ENCODE measurements at places on chromosomes 4 and X.

DNA sequence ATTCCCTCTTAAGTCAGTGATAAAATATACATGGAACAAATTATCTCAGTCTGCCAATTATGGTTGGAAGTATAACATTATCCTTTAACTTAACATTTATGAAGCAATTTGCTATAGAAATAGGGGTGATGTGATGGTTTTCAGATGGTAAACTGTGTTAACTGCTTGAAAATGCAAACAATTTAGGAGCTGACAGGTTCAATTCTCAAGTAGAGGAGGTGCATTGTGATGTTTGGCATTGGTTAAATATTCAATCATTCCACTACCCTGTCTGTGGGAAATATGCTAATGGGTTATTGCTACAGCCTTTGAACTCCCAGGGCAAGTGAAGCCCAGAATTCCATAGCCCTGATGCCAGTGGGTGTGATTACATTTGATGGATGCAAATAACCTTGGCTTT lies 243.4 kb upstream of the GK2 start:
- DNase-seq, result no peak

GRCh38 chrX:65513610-65514009 lies 21.0 kb downstream of the LAS1L start:
- DNase-seq, result no peak

GRCh38 chr4:181566490-181566889 lies 676.7 kb upstream of the TENM3 start:
- DNase-seq, result no peak

DNA sequence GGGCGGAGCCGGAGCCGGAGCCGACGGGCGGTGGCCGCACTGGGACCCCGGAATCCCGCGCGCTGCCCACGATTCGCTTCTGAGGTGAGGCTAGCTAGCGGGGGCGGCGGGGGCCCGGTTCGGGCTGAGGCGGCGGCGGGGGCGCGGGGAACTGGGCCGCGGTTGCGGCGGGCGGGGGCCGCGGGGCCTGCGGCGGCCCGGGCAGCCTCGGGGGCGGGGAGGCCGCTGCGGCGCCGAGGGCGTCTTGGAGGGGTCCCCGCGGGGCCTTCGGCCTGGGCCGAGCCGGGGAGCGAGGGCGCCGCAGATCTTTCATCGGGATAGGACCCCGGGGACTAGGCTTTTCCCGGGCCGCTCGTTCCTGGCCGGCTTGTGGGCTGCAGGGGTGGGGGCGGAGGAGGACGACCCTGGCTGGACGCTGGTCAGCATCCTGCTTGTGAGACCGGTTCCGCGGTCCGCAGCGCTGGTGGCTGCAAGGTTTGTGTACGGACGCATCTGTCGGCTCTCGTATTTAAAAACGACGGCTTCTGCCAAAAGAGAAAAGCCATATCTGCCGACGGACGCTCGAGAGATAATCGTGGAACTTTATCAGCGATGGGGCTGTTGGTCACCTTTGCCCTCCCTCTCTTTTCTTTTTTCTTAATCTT lies 419 bp downstream of the ADD1 start:
- peak; percentile 52 for DNase-seq

- no peak for DNase-seq
Observed at GRCh38 chrX:37662181-37662580, 23.4 kb upstream of the XK start.

- DNase-seq, result no peak
Observed at GRCh38 chr4:184250795-184251669, 33.4 kb upstream of the ENPP6 start.

DNA sequence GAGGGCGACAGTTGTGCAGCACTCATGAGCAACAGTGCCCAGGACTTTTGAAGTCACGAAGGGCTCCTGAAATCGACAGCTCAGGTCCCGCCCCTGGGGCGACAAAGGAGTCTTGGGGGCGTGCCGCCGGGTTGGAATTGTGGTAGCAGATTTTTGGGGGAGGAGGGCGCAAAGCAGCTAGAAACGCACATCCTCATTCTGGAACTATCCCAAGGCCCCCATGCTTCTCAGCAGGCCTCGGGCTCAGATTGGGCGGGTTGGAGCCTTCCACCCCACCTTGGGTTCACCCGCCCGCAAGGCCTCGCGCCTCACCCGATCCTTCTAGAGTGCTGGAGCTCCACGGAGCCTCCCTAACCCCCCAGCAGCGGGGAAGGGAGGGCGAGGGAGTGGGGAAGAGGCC lies 85.5 kb downstream of the HPRT1 start:
- DNase-seq, result no peak

- no peak for DNase-seq
Observed at GRCh38 chr4:27635936-27636913, 775.6 kb downstream of the STIM2 start.

DNA sequence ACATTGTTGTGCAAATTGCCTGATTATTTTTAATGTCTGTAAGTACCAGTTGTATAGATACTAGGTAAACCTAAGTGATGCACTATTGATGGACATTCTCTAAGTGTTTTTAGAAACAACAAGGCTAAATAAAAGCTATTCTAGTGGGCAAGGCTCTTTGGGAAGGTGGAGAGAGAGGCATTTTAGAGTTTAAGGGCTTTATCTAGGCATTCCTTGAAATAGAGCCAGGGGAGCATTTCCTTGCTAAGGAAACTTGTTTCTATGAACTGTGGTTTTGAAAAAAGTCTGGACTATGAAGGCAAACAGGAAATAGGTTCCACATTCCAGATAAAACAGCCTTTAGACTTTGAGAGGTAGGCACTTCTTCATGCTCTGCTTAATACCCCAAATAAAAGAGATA lies 23.8 kb downstream of the BMX start:
- no peak for DNase-seq

DNA sequence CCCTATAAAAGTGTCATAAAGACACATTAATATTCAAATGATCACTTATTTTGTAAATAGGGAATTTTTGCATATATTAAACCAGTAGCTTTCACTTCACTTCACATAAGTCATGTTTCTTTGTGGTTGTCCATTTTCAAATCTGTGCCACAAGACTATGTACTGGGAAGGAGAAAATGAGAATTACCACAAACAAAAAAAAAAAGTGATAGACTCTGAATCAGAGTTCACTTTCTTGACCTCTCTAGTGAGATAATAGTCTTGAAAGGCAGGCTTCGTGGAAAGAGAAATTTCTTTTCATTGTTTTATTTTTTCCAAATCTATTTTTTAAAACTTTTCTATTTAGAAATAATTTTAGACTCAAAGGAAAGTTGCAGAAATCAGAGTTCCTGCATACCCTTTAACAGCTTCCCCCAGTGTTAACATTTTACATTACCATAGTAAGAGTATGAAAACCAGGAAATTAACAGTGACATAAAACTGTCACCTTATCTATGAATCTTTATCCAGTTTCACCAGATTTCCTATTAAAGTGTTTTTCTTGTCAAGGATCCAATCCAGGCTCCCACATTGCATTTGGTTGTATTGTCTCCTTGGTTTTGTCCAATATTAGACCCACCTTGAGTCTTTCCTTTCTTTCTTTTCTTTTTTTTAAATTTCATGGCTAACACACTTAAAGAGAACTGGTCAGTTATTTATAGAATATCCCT lies 215.4 kb upstream of the PGRMC2 start:
- no peak for DNase-seq

- no peak for DNase-seq
Observed at GRCh38 chr4:94298725-94299252, 43.8 kb downstream of the HPGDS start.

DNA sequence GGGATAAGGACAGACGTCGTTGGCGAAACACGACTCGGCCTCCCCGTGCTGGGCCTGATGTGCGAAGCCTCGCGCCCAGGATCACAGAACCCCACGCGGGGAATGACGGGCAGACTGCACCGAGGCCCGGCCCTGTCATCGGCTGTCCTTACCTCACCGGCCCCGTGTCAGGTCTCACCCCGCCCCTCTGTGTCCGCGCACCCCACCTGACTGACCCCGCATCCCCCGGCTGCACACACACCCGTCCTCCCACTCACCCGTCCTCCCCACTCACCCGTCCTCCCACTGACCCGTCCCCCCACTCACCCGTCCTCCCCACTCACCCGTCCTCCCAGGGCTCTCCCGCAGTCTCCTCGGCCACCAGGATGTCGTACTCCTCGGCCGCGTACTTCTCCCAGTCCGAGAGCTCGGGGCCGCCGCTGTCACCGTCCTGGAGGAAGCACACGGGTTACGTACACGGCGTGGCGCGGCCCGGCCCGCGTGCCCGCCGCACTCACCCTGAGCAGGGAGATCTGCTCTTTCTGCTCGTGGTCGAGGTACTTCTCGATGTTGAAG lies 19.8 kb upstream of the GTPBP6 start:
- no peak for DNase-seq

DNA sequence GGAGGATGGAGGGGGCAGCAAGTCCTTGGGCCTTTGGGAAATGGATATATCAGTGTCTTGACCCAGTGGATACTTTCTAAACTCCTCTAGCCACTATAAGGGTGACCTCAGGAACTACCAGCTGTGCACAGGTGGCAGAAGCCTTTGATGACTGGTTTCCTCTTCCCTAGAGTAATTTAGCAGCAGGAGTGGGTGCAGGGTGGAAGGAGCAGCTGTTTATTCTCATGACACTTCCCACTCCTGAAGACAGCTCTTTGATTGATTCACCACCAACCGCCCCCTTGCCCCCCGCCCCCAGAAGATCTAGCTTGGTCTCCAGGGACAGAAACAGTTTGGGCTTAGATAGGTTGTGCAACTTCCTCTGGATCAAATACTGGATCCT lies 63.0 kb downstream of the GPC3 start:
- DNase-seq, result no peak

DNA sequence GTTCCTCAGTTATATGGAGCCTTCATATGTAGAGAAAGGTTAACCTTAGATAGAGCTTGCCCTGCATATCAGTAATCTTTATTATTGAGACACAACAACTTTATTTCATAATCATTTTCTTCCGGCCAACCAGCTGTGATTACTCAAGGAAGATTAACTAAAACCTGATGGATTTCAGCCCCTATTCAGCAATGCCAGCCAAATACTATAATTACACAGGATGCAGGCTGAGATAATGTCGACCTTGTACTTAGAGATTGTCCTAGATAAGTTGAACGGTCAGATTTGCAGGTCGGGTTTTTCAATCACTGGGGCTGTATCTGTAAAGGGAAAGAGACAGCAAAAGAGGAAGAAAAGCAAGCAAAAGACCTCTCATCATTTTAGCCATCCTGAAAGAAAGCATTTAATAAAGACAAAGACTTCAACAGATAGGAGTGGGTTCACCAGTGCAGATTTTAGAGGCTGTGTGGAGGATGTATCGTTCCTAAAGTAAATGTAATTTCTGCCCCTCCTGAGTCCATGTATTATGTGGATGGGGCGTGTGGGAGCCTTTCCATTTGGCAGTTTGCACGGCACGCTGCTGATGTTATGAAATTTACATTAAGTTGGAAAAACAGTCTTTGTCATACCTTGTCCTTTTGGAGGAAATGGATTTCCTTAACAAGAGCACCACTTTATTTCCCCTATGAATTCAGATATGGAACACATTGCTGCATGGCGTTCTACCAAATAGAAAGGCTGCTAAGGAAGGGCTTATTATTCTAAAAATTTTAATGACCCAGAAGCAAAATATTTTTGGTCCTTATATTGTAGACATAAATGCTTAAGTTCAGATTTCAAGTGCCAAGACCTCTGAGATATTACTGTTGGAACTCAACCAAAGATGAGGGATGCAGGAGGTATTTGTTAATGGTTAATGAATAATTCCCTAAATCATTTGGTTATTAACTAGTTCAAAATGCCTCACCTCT lies 496.7 kb downstream of the SPRY1 start:
- DNase-seq, result no peak

- no peak for DNase-seq
Observed at GRCh38 chrX:150018931-150019361, 80.7 kb upstream of the EOLA2 start.

- DNase-seq, result no peak
Observed at GRCh38 chrX:149205081-149205480, 300.0 kb downstream of the IDS start.

DNA sequence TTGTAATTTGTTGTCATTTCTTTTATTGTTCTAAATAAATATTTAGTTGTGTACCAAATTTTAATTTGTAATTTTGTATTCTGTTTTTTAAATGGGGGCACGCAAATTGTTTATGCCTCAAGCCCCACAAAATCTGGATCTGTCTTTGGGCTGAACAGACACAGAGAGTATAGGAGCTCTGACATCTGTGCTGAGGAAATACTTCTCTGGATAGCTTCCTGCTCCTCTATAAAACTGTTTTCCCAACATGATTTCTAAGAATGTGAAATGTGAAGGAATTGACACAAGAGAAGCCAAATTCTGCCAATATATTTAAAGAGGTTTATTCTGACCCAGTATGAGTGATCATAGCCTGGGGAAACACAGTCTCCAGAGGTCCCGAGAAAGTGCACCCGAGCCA lies 93.0 kb downstream of the IL13RA2 start:
- DNase-seq, result no peak

GRCh38 chrX:19347916-19348315 lies 4.2 kb downstream of the PDHA1 start:
- no peak for DNase-seq

- DNase-seq, result no peak
Observed at GRCh38 chr4:41537292-41537890, 566 bp upstream of the LIMCH1 start.

DNA sequence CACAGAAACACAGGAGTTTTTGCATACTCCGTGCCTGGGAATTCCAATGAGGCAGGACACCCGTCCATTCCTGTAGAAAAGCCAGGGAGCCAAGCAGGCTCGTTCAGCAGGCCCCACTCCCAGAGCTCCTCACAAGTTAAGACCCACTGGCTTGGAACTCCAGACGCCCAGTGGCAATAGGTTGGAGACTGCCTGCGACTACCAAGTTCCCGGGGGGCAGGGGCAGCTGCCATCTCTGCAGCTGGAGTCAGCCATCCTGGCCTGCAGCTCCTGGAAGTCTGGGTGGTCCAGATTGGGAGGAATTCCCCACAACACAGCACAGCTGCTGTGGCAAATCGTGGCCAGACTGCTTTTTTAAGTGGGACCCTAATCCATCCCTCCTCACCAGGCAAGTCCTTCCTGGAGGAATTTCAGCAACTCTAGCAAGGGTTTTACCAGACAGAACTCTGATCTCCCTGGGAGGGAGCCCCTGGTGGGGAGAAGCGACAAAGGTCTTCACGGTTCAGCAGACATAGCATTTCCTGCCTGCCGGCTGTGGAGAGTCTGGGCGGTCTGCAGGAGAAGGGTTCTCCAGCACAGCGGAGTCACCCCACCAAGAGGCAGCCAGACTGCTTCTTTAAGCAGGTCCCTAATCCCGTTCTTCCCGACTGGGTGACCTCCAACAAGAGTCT lies 231.9 kb downstream of the STPG2 start:
- no peak for DNase-seq

DNA sequence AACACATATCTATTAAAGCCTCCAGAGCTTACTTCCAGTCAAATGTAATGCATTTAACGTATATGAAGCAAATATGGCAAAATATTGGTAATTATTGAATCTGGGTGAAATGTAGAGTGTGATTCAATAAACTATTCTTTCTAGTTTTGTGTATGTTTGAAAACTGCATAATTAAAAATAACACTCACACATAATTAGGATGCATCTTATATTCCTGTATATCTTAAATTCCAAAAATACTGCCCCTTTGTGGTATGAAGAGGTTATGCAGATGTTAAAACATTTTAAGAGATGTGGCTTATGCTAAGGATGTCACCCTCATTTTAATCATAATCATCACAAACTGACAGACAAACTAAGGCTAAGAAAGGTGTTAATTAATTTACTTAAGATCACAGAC lies 182.9 kb downstream of the COX18 start:
- no peak for DNase-seq
